ENCODE measurements at places on chromosomes 2 and 18.

GRCh38 chr2:122519821-122520611 is 764.6 kb downstream of the TSN start:
- DNase-seq: no peak

- no peak for DNase-seq
Measured at GRCh38 chr18:75360215-75360614, 67.3 kb downstream of the SMIM21 start.

DNA sequence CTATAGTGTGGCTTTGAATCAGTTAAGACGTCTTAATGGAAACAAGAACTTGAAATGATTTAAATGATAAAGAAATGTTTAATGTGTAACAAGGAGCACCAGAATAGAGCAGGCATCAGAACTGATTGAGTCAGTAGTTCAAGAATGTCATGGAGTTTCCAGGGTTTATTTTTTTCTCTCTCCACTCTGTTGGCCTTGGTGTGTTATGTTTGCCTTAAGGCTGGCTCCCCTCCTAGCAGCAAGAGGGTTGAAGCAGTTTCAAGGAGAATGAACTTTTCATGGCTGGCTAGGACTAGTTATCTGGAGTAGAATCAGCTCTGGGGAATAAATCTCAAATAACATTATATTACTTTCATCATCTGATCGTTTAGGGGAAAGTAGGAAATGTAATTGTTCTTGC is 13.4 kb upstream of the GLS start:
- DNase-seq: no peak

- DNase-seq: no peak
Measured at GRCh38 chr2:218310853-218311540, 18.7 kb upstream of the TMBIM1 start.

DNA sequence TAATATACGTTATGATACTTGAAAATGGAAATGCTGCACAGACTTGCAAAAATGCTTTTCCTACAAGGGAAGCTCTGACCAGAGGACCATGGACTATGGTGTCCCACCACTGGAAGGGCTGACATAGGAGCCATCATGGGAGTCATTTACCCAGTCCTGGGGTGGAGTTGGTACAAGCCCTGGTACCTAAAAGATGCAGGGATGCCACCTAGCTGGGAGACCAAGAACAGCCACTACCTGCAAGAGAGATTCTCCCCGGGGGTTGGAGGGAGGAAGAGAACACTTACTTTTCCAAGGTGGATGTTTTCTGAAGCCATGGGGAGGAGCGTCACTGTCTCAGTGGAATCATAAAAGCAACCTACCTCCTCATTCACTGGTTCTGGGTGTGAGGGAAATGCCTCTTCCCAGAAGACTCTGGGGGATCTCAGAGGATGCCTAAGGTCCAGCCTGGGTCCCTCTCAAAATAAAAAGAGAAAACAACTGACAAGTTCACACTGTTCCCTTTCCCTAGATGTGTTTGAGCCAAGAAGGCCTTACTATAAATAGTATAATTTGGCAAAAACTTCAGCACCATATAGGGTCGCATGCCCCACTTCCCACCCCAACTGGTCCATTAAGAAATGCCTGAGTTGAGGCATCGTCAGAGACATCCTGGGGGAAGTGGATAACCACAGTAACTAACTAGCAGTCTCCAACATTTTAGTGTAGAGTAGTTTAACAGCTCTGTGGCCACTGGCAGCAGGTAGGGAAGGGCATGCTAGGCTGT is 39.9 kb downstream of the REEP1 start:
- DNase-seq: no peak

DNA sequence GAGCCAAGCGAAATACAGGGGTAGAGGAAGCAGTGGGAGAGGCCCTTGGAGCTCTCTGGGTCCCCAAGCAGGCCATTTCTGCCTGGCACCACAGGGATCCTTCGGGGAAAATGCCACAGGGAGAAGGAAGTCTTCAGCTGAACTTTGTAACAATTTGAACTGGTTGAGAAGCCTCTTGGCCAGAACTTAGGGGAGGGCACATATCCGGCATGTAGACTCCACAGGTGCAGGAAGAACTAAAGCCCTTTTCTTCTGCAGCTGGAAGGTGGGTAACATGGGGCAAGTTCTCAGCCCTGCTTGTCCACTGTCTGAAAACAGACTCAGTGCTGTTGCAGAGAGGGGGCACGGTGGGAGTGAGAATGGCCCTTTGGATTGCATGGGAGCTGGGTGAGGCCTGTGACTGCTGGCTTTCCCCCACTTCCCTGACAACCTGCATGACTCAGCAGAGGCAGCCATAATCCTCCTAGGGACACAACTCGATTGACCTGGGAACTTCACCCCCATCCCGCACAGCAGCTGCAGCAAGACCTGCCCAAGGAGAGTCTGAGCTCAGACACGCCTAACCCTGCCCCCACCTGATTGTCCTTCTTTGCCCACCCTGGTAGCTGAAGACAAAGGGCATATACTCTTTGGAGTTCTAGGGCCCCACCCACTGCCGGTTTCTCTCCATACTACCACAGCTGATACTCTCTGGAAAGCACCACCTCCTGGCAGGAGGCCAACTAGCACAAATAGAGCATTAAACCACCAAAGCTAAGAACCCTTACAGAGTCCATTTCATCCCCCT is 101.6 kb upstream of the FAM136A start:
- DNase-seq: no peak

DNA sequence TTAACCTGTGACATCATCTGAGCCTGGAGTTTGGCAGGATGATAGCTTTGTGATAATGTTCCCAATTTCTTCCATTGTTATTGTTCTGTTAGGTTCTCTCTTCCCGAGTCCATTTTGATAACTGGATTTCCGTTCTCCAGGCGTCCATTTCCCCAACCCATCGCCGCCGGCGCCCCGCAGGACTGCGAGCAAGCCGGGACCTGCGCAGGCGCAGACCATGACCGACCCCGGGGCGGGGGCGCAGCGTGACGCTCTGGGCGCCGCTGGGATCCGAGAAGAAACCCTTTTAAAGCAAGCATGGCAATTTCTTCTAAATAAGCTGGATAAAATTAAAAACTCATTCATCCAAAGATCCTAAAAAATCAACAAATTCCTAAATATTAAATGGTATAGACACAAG is at the start of gene SLC25A52:
Gene SLC25A52, minus strand, starts transcription at position 186 of the 400 bp plus-strand sequence. CDS start 219 bp downstream, outside the sequence.
- DNase-seq: no peak

DNA sequence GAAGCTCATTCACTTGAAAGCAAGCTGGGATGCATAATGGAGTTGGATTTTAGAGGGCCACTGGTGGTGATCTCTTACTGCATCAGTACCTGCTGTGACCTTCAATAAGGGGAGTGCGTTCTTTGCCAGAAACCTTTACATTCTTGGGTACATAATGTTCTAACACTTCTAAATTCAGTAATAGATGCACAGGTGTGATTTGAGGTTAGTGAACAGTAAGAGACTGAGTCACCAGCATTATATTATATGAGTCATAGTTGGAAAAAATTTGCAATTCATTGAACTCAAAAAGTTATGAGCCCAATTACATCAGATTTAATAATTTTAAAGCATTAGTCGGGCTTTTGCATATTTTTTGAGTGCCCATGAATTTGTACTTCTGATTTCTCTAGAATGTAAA is 803.3 kb downstream of the ADCYAP1 start:
- DNase-seq: no peak

- no peak for DNase-seq
Measured at GRCh38 chr2:31216734-31217133, 581 bp downstream of the CAPN14 start.

DNA sequence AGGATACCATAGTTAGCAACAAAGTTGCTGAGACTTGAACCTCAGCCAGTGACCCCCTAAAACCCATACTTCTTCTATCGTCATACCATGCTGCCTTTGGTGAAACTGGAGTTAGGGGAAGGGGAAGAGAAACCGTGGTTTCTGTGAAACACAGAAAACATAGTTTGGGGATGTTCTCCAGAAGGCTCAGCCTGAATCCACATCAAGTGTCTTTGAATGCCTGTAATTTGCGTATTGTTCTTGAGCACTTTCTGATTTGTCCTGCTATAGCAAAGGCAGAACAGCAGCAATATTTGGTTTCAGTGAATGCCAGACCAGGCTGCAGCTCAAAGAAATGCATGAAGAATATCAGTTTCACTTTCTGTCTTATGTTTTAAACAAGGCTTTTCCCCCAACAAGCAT is 258.7 kb downstream of the TTC32 start:
- no peak for DNase-seq

DNA sequence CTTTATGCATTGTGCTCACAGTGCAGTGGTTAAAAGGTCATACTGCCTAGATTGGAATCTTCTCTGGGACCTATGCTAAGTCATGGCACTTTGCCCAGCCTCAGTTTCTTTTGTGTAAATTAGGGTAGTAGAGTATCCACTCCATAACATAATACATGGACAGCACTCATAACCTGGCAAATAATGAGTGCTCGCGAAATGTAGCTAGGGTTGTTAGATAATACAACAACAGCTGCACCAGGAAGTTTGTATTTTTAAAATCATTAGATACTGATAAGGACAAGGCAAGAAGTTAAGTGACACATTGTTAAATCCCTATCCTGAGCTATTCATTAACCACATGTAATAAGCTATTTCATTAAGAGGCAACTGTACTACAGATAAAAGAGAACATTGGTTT is 13.8 kb upstream of the PLA2R1 start:
- DNase-seq: no peak

- DNase-seq: peak; percentile 57
Measured at GRCh38 chr2:50723286-50723938, 308.5 kb downstream of the NRXN1 start.

GRCh38 chr2:196431957-196432356 is 207.6 kb upstream of the CCDC150 start:
- DNase-seq: peak; percentile 35

GRCh38 chr2:237115870-237116269 is 30.2 kb downstream of the COPS8 start:
- DNase-seq: no peak

DNA sequence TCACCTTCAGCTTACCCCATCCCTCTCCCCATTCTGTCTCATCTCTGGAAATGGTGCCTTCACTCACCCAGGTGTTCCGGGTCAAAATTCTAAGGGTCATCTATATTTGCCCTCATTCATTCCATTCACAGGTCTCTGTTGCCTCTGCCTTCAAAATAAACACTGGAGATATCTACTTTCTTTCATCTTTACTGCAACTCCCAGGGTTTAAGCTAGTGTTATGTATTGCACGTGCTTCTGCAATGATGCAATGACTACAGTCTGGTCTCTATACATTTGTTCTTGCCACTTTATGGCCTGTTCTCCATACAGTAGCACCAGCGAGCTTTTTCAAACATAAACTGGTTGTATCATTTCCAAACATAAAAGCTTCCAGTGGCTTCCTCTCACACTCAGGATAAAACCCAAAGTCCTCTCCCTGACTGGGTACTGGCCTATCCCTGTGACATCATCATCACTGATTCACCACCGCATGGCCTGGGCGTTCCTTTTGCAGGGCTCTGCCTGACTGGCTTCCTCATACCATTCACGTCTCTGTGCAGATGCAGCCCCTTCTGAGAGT is 14.3 kb downstream of the DSG2 start:
- DNase-seq: no peak

GRCh38 chr18:49277395-49278036 is 182.9 kb downstream of the DYM start:
- DNase-seq: no peak

GRCh38 chr2:211035548-211036185 is 479.3 kb downstream of the CPS1 start:
- DNase-seq: peak; percentile 44

All from midbrain (tissue), 1 donor.